ENCODE measurements at places on chromosomes 16 and 17.
A peak's percentile ranks its signal among the peaks of the same experiment; 100 is the strongest.

DNA sequence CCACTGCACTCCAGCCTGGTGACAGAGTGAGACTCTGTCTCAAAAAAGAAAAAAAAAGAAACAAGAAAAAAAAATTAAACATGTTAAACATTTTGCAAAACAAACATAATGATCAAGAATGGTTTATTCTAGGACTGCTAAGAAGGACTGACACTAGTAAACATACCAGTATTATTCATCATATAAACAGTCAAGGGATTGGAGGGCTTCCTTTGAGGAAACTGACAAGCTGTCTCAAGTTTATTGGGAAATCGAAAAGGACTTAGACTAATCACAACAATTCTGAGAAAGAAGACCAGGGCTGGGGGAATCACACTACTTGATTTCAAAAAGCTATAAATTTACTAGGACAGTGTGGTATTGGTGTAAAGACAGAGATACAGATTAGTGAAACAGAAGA lies 75.5 kb downstream of the MYH10 start:
- DNase-seq = no peak

DNA sequence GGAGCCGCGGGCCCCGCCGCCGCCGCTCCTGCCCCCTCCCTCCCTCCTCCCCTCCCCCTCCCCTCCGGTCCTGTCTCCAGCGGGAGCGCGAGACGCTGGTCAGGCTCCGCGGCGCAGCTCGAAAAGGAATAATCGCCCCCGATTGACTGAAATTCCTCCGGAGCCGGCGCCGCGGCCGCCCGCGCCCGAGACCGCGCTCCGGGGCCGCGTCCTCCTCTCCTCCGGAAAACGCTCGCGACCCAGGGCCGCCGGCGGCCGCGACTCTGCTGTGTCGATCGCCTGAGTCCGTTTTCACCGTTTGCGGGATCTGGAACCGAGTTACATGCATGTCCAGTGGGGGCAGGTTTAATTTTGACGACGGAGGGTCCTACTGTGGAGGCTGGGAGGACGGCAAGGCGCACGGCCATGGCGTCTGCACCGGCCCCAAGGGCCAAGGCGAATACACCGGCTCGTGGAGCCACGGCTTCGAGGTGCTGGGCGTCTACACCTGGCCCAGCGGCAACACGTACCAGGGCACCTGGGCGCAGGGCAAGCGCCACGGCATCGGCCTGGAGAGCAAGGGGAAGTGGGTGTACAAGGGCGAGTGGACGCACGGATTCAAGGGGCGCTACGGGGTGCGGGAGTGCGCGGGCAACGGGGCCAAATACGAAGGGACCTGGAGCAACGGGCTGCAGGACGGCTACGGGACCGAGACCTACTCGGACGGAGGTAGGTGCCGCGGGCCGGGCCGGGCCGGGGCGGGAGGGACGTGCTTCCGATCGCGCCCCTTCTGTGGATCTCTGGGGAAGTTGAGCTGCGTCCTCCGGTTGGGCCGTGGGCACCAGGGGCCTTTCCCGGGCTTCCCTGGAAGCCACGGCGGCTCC lies 744 bp downstream of the JPH3 start:
- peak; percentile 10 for DNase-seq

DNA sequence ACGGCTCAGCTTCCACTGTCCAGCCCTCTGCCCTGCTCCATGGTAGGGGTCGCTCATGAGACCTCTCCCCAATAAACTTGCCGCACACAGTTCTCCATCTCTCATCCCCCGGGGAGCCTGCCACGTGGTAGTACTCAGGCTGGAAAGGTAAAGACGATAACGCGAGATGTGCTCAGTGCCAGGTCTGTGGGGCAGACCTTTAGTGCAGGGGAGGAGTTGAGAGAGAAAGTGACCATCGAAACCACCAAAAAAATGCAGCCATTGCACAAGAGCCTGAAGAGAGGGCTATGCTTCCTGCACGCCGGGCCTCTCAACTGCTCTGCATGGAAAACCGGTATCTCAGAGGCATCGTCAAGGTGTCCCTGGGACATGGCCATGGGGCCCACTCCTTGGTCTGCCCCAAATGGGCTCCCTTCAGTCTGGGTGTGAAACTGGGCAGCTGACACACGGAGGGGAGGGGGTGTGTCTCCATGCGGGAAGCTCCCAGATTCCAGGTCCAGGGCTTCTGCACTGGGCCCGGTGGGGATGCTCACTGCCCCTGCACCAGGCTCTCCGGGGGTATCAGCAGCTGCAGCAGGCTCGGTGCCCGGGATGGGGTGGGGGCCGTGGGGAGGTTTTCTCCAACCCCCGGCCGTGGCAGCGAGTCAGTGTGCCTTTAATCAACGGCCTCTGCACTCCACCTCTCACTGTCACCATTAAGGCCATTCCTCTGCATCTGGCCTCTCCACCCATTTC lies 4.7 kb upstream of the AANAT start:
- DNase-seq = no peak

DNA sequence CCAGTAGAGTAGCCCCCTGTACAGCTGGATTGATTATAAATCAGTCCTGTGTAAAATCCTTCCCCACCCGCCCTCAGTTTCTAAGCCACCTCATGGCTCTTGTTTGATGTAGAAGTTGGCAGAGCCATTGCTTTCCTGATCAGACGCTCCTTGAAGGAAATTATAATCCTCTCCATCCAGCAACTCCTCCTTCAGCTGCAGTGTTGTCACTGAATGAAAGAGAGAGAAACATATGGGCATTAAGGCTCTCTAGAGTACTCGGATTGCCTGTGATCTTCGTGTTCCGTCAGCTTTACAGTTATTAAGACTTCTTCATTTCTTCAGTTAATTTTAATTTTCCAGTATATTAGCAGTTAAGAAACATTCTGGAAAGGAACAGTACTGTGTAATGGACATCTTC lies 14.3 kb downstream of the NME2 start:
- no peak for DNase-seq

GRCh38 chr17:21124086-21124485 lies 2.7 kb upstream of the DHRS7B start:
- DNase-seq = no peak

- DNase-seq = no peak
These were observed 87.4 kb upstream of the NKD1 start for GRCh38 chr16:50460538-50461399.

DNA sequence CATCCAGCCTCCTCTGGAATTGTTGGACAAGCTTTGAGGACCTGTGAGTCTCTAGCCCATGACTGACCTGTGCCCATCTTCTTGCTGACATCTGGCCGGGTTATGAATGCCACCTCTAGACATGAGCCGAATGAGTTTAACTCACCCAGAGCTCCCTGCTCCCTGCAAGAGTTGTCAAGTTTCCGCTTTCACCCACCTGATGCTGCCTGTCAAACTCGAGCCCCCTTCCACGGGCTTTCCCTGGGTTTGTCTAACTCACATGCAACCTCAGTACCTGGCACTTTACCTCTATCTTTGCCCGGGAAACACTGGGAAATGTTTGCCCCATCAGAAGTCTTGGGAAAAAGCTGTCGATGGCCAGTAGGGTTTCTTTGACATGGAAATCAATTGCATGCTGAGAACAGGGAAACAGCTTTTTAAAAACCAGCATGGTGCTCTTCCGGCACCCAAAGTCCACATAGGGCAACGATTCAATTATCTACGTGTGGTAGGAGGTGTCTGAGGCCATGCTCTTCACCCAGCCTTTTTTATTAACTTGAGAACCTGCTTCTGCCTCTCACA lies 33.8 kb upstream of the DNAH17 start:
- DNase-seq = no peak

GRCh38 chr17:78653382-78653781 lies 76.2 kb upstream of the DNAH17 start:
- no peak for DNase-seq

- DNase-seq = no peak
These were observed 827.6 kb upstream of the CA10 start for GRCh38 chr17:52986056-52986662.

GRCh38 chr17:2912754-2913153 lies 116.5 kb downstream of the RAP1GAP2 start:
- no peak for DNase-seq

GRCh38 chr17:78383725-78384471 lies 5.4 kb downstream of the PGS1 start:
- peak; percentile 61 for DNase-seq

- DNase-seq = peak; percentile 98
These were observed at the start of gene NFATC3 for GRCh38 chr16:68085259-68086071. Gene NFATC3, plus strand, starts transcription at chr16:68085370. Its CDS starts 312 bp downstream, at chr16:68085682.

DNA sequence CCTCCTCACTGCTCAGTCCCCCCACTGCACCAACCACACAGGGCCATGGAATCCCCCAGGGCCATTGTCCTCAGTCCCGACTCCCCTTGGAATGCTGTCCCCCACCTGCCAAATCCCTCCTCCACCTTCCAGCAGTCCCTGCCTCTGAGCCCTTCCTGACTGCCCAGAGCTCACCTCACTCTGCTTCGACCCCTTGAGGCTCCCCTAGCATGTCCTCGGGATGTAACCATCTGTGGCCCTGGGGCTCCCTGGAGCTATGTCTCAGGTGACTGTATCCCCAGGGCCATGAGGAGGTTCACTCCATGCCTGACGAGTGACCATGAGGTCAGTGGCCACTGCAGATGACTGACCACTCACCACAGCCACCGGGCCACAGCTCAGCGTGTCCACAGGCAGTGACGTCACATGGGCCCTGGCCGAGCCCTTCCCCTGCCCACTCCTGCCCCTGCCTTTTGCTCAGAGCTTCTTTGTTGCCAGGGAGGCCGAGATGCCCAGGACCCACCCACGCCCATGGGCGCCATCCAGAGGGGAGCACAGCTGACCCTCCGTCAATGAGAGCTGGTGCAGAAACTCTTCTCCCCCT lies 7.7 kb upstream of the PIEZO1 start:
- no peak for DNase-seq

DNA sequence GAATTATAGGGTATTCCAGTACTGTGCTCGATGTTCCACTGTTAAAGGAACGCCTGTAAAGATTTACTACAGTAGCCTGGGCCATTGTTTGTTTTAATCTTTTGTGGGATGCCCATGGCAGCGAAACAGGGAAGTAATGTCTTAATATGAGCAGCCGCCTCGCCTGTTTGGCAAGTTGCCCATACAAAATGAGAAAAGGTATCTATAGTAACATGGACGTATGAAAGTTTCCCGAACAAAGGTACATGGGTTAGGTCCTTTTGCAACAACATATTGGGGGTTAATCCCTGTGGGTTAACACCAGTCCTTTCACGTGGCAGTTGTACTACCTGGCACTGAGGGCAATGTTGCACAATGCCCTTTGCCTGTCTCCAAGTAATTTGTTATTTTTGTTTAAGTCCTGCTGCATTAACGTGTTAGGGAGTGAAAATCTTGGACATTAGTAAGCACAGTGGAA lies 21.1 kb upstream of the TMC5 start:
- DNase-seq = no peak

DNA sequence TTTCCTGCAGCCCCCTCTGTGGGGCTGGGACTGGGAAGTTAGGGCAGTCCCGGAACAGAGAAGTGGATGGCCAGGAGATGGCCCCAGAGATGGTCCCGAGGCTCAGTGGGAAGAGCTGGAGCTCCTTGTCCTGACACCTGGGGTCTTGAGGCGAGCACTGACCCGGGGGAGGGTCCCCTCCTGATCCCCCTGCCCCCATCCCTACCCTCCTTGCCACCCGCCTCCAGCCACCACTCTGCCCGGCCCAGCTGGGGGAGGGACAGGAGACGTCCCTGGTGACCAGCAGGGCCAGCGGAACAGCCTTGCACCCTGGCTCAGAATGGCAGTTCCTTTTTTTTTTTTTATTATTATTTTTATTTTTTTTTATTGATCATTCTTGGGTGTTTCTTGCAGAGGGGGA lies 13.9 kb upstream of the RNF213 start:
- DNase-seq = no peak

DNA sequence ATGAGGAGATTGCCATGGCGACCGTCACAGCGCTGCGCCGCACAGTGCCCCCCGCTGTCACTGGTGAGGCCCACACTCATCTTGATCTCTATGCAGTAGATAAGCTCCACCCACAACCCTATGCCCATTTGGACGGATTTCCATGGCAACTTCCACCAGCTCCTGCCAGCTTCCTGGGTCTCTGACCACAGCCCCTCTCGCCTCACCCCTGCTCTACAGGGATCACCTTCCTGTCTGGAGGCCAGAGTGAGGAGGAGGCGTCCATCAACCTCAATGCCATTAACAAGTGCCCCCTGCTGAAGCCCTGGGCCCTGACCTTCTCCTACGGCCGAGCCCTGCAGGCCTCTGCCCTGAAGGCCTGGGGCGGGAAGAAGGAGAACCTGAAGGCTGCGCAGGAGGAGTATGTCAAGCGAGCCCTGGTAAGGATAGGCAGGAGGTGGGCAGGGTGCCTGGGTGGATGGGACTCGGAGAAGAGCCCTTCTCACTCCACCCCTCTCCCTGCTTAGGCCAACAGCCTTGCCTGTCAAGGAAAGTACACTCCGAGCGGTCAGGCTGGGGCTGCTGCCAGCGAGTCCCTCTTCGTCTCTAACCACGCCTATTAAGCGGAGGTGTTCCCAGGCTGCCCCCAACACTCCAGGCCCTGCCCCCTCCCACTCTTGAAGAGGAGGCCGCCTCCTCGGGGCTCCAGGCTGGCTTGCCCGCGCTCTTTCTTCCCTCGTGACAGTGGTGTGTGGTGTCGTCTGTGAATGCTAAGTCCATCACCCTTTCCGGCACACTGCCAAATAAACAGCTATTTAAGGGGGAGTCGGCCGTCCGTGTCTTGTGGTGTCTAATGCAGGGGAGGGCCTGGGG lies 4.3 kb downstream of the ALDOA start:
- no peak for DNase-seq

DNA sequence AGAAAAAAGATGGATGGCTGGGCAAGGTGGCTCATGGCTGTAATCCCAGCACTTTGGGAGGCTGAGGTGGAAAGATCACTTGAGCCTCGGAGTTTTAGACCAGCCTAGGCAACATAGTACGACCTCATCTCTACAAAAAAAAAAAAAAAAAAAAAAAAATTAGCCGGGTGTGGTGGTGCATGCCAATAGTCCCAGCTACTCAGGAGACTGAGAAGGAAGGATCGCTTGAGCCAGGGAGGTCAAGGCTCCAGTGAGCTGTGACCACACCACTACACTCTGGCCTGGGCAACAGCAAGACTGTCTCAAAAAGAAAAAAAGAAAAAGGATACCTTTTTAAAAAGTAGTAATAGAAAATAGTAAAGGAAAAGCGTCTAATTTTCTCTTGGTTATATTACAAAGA lies 20.7 kb downstream of the ZNF652 start:
- DNase-seq = no peak

- no peak for DNase-seq
These were observed 3.1 kb upstream of the HOXB2 start for GRCh38 chr17:48547808-48548522.

- DNase-seq = no peak
These were observed 58.3 kb upstream of the AKTIP start for GRCh38 chr16:53561101-53561888.

GRCh38 chr17:27544350-27545131 lies 86.4 kb upstream of the LGALS9 start:
- peak; percentile 60 for DNase-seq
